ENCODE measurements at places on chromosomes 11 and 22. TPM values are rescaled to one million over a fixed set of nuclear protein-coding genes. Genes with fewer than 3 reads are reported as not detected.

GRCh38 chr22:40409613-40410113, 39.3 kb downstream of the SGSM3 start:
- DNase-seq: no peak

DNA sequence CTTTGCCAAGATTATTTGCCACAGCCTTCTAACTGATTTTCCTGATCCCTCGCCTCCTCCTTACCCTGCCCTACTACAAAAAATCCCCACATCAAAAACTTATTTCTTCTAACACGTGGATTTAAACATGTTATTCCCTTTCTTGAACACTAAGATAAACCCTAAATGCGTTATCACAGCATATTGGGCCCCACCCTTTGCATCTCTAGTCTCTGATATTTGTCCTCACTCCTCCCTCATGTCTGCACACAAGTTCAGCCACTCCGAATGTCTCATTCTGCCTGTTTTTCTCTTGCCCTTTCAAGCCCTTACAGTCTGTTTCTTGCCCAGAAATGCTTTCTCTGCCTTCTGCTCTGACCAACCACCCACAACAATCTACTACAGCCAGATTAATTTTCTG, 10.6 kb upstream of the ACER3 start:
- no peak for DNase-seq

TBC1D10A gene
- total RNA-seq: 3.3 TPM

C22orf23 gene
- 0.20 TPM for total RNA-seq

- DNase-seq: no peak
Observed at GRCh38 chr11:132447761-132448160, 1077.3 kb downstream of the NTM start.

SCARF2 gene
- 1.3 TPM for total RNA-seq

DNA sequence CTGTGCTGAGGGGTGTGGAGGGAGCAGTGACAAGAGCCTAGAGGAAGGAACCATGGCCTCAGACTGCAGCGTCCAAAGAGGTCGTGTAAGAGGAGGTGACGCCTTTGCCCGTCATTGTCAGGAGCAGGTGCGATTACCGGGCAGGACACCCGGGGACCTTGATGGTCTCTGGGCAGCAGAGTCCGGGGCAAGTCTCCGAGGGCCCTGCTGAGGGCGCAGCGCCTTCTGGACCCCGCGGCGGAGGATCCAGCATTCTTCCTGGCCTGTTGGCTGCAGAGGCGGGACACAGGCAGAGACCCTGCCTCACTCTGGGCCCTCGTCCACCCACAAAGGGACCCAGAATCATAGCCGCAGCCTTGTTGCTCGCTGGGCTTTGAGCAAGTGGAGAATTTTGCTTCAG, 1168.8 kb downstream of the BRD1 start:
- DNase-seq: no peak

GRCh38 chr11:67691149-67691548, 16.7 kb upstream of the ALDH3B2 start:
- no peak for DNase-seq

C1QTNF5 gene
- total RNA-seq: 11.6 TPM

DNA sequence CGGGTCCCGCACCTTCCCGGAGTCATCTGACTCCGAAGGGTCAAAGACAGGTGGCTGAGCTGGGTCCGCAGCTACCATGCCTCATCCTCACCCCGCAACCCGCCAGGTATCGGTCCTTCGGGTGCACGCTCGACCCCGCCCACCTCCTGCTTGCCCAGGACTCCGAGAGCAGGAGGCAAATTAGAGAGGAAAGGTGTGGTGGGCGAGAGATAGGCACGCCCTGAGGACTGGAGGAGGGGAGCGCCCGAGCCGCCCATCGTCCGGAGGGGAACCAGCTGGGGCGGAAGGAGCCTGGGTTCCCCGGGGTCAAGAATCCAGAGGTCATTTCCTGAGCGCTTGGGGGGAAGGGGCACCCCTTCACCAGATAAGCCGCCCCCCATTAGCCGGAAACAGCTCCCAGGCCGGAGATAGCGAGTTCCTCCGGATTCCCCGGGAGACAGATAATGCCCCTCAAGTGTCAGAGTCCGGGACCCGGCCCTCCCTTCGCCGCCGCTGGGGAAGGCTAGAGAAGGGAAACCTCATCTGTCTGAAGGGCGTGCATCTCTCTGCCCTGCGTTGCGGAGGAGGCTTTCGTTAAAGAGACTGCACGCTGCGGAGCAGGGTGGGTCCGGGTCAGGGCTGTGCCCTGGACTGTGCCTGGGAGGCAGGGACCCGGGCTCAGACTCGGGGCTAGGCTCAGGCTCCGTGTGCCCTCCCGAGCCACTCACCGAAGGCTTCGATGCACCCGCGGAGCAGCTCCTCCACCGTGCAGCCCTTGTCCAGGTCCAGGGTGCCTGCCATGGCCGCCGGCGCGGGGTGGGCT, 1.7 kb downstream of the RASGRP2 start:
- DNase-seq: no peak

DNA sequence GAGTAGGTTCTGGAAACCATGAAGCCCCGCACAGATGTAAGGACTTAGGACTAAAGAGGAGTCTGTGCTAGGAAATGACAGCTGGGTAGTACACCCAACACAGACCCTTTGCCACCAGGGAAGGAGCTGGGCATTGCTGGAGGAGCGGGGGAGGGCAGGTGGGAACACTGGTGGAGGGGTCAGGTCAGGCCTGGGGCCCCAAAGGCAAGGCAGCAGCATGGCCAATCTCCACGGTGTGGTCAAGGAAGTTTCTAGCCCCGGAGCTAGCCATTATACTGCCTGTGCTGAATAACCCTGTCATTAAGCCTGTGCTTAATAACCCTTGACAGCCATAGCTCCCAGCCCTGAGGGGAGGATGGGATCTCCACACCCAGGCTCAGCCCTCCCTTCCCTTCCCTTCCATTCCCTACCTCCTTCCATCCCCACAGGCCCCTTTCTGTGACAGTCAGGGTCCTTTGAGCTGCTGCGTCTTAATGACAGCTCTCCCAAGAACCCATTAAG, 2.1 kb downstream of the TMPRSS4 start:
- DNase-seq: peak; percentile 25

DNA sequence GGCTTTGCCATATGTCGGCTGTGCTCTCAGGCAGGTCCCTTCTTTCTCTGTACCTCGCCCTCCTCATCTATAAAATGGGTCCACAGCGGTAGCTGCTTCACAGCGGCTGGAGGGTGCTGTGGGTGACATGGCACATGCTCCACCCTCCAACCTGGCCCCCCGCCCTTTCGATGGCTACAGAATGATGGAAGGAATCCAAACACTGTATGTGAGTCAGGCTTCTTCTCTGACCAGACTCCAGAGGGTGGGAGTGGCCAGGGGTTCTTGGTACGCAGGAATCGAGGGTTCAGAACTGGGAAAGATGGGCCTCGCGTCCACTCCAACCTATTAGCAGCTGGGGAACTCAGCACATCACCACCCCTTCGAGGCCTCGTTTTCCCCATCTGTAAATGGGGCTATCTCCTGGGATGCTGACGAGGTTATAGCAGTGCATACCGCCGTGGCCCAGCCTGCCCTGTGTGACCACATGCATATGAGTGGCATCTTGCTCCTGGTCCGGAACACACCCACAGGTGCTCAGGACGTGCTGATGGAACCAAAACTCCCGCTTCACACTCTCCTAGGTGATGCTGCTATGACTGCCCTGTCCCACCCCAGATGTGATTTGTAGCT, 26.4 kb downstream of the MN1 start:
- peak; percentile 70 for DNase-seq
